ENCODE measurements at places on chromosomes 11 and 22. TPM values are rescaled to one million over a fixed set of nuclear protein-coding genes. Genes with fewer than 3 reads are reported as not detected.
A peak's percentile ranks its signal among the peaks of the same experiment; 100 is the strongest.

DNA sequence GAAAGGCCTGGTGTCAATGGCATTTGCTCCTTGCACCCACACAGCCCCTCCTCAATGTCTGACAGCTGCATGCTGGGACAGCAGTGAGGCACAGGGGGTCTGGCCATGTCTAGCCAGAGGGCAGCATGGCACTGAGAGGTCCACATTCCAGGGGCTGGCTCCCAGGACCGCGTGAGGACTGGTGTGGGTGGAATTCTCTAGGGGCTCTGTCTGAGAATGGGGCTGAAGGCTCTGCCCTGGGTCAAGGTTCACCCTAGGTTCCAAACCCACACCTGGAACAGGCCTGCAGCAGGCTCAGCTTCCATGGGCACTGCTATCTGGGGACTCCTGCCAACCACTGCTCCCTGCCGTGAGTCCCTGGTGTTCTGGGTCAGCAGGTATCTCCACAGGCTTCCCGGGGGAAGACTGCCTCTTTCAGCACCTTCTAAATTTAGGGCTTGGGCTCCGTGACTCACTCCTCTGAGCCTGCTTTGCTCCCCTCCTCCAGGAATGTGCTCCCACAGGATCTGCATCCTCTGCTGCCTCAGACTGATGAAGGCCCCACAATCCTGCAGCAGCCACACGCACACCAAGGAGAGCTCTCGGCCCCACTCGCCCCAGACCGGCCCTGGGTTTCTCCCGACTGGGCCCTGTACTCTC is 4.2 kb downstream of the STARD10 start:
- no peak for DNase-seq
- H3K4me3 ChIP-seq = no peak overlapping the region
- H3K36me3 ChIP-seq = no peaks in the 10 kb centered on the region
- no peak overlapping the region for H3K27ac ChIP-seq
- H3K27me3 ChIP-seq = no peaks in the 10 kb centered on the region

DNA sequence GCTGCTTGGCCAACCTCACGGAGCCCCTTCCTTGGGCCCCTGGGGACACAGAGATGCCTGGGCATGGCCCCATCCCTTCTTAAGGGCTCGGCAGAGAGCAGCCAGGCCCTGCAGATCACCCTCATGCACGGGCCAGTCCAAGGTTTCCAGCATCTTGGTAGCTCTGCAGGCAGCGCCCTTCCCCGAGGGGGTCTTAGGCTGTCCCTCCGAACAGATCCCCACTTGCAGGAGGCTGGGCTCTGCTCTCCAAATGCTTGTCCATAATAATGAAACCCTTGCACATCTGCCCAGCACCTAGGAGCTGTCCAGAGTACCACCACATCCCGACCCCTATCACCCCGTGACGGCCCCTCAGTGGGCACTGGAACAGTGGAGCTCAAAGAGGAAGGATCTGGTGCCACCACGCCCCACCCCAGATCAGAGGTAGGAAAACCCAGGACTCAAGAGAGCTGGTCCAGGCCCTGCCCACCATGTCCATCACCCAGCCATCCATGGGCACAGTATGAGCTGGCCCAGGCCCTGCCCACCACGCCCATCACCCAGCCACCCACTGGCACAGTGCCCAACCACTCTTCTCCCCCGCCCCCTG is 92.5 kb upstream of the PRR5 start:
- no peak overlapping the region for H3K27ac ChIP-seq
- H3K27me3 ChIP-seq = no peaks in the 10 kb centered on the region
- no peaks in the 10 kb centered on the region for H3K36me3 ChIP-seq
- no peak overlapping the region for H3K4me3 ChIP-seq
- no peak for DNase-seq

DNA sequence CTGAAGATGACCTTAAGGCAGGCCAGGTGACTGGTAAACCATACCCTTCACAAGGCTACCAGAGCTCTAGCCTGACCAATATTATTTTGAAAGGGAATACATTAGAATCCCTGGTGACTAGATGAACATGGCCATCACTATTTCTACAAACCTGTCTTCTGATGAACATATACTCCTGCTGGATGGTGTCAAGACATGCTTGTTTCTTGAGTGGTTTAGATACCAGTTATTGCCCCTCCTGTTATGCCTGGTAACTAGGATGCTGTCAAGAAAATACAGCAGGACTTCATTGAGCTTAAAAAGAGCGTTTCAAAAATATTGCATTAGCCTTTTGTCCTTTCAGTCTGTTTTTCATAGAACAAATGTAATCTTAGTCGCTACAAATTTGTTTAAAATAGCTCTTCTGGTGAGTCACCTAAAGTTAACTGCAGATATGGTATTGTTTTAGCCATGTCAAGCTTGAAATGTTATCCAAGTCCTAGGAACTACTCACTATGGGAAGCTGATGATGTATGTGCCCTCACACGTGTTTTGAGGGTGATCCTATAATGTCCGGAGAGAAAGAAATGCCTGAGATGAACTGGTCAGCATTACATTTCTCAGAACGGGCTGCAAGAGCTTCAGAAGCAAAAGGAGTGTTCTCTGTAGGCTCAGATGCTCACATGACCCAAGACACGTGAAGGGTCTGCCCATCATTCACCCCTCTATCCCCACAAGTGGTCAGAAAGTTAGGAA is 20.6 kb downstream of the ADM start:
- H3K4me3 ChIP-seq = no peak overlapping the region
- H3K4me1 ChIP-seq = peaks cover 80% of the 10 kb centered on the region
- no peak for DNase-seq
- peak overlapping the region; percentile 78 for H3K27ac ChIP-seq
- H3K36me3 ChIP-seq = no peaks in the 10 kb centered on the region
- H3K27me3 ChIP-seq = no peaks in the 10 kb centered on the region

DNA sequence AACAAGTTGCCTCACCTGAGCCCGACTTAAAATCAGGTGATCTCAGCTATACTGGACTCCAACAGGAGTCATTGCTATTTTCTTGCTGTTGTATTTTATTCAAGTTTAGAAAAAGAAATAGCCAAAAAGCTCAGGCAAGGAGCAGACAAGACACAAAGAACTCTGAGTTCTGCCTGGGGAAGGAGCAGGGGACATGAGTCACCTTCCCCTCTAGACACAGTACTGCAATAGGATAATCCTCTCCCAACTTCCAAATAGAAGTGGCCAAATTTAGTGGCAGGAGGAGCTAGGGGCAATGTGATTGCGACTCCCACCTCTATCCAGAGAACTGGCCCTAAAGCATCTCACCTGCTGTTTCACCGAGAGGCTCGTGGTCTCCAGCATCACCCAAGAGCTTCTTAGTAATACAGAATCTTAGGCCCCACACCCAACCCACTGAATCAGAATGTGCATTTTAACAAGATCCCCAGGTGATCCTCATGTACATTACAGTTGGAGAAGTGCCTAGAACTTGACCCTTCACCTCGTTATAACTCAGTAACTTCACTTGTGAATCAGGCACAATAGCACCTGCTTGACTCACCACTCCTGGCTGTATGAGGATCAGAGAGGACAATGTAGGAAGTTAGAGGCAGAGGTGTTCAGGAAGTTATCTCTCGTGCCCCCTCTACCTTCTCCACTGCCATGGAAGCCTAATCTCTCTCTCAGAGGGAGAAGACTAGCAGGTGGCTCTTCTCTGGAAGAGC is 56.8 kb upstream of the FBXO3 start:
- H3K36me3 ChIP-seq = no peaks in the 10 kb centered on the region
- peaks cover 8% of the 10 kb centered on the region for H3K4me1 ChIP-seq
- no peak overlapping the region for H3K27ac ChIP-seq

- H3K4me1 ChIP-seq = peaks cover 16% of the 10 kb centered on the region
- no peak overlapping the region for H3K4me3 ChIP-seq
- H3K27ac ChIP-seq = no peak overlapping the region
- H3K27me3 ChIP-seq = no peaks in the 10 kb centered on the region
- no peak for DNase-seq
- H3K36me3 ChIP-seq = peaks cover 17% of the 10 kb centered on the region
Observed at GRCh38 chr22:35384527-35384926, 3.6 kb downstream of the HMOX1 start.

HBE1 gene
- total RNA-seq = not detected

OR8G5 gene
- not detected for total RNA-seq

DNA sequence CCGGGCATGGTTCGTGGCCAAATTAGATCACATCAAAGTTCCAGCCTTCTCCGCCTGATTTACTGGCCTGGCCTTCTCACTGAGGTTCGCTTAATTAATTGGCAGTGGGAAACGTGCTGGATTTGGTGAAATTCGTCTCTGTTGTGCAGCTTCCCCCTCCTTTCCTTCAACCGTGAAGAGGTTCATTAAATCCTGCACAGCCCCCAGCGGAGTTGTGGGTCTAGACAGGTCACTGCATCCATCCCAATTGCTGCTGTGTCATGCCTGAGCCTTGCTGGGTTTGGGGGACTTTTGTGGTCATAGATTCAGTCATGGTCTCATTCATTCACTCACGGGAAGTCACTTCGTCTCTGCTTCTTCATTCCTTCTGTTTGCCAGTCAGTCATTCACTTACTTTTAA is 90.0 kb downstream of the INSC start:
- H3K36me3 ChIP-seq = no peaks in the 10 kb centered on the region
- no peak overlapping the region for H3K27ac ChIP-seq
- DNase-seq = peak; percentile 22
- no peaks in the 10 kb centered on the region for H3K4me1 ChIP-seq
- no peak overlapping the region for H3K4me3 ChIP-seq

GRCh38 chr11:86490582-86490981 is 115.9 kb downstream of the CCDC81 start:
- H3K4me1 ChIP-seq = peaks cover 2% of the 10 kb centered on the region
- DNase-seq = no peak
- no peak overlapping the region for H3K27ac ChIP-seq
- no peak overlapping the region for H3K4me3 ChIP-seq

UPK2 gene
- total RNA-seq = not detected

GRCh38 chr11:108198833-108199232 is 23.6 kb downstream of the NPAT start:
- no peaks in the 10 kb centered on the region for H3K4me1 ChIP-seq
- H3K27me3 ChIP-seq = no peaks in the 10 kb centered on the region
- peaks cover 5% of the 10 kb centered on the region for H3K36me3 ChIP-seq
- H3K4me3 ChIP-seq = no peak overlapping the region
- DNase-seq = no peak

DNA sequence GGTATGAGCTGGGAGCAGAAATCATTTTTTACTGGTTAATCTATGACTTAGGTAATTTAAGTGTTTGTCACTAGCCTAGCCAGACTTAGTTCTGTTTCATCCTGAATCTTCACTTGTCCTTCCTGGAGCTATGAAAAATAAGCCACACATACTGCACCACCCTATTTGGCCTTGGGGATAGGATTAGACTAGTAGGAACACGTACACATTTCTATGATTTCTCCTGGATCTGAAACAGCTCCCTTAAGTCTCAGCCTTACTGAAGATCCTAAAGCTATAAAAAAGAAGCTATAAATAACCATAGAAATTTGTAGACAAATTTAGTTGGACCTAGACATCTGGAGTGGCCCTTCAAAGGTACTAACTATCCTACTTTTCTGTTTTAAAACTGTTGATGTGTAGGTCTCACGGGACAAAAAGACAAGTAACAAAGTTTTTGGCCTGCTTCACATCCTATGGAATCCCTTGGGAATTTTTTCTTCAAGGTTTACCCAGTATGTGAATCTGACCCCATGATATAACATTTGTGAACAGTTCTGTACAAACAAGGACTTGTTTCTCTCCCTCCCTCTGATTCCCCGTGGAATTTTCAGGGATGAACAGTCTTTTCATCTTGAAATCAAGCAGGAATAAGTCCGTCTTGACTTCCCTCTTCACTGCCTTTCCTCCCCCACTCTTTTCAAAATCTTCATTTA is 275.0 kb downstream of the FAM76B start:
- no peaks in the 10 kb centered on the region for H3K4me1 ChIP-seq
- no peak overlapping the region for H3K4me3 ChIP-seq
- no peaks in the 10 kb centered on the region for H3K36me3 ChIP-seq
- DNase-seq = no peak
